GM19239 (cell line): ENCODE measurements at places on chromosomes 3 and 15.

DNA sequence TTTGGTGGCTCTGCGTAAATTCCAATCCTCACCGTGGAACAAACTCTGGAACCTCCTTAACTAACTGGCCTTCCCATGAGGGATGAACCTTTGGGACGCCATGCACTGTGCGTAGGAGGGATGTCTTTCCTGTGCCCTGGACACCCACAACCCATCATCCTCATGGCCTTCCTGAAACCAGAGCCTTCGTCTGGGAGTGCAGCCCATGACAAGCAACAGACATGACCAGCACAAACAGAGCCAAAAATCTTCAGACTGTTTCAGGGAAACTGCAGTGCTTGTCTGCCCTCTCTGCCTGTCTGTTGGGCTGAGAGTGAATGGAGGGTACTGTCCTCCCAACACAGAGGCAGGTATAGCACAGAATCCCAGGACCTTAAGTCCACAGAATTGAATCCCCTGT, 61.1 kb upstream of the BOC start:
- DNase-seq, result no peak

DNA sequence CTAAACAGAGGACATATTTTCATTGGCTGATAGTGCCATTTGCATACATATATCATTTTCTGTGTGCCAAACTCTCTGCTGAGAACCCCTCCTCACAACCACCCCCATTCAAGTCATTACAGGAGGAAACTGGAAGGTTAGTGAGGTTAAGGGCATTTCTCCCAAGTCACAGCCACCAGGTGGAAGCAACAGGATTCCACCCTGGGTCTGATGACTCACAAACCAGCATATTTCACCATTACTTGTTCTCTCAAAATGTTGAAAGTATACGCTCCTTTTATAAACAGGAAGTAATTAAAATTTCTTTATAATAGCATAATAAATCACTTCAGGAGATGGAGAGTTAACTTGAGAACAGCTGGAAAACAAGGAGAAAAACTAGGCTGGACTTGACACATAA, 398.6 kb upstream of the WNT5A start:
- no peak for DNase-seq

GRCh38 chr3:52396907-52397591, 47.9 kb downstream of the SEMA3G start:
- DNase-seq, result no peak

DNA sequence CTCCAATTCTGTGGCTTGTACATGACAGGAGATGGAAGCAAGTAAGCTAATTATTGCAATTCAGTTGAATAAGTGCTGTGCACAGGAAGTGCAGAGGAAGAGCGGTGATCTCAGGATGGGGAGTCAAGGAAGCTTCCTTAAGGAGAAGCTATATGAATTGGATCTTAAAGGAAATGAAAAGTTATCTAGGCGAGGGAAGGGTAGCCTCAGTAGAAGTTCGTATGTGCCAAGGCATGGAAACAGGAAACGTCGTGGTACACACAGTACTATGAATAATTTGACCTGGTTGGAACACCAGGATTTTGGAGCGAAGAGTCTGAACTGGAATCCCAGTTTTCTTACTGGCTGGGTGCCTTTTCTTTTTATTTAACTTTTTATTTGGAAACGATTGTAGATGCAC, 39.3 kb downstream of the ST6GAL1 start:
- DNase-seq, result no peak

GRCh38 chr15:77225088-77225487, 154.2 kb upstream of the TSPAN3 start:
- no peak for DNase-seq

- DNase-seq, result no peak
Observed at GRCh38 chr3:142077859-142078500, 71.4 kb downstream of the TFDP2 start.

GRCh38 chr15:75578173-75578947, 755 bp downstream of the PTPN9 start:
- peak; percentile 39 for DNase-seq
